ENCODE measurements at places on chromosomes 5 and 9.

DNA sequence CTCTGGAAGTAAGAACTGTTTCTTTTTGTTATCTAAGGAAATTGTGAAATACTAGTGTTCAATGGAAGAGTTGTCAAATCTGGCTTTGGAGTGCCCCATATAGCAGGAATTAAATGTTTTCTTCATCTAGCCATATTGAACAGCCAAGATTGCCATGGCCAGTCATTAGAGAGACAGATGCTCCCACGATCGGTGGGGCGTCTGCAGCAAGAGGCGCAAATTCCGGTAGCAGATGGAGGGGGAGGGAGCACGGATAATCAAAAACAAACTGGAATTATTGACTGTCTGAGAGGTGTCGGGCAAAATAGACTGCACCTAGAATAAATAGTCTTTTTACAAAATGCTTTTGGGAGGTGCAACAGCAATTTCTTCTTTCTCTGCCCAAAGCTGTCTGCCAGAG lies 139.1 kb upstream of the FSTL4 start:
- DNase-seq = no peak

DNA sequence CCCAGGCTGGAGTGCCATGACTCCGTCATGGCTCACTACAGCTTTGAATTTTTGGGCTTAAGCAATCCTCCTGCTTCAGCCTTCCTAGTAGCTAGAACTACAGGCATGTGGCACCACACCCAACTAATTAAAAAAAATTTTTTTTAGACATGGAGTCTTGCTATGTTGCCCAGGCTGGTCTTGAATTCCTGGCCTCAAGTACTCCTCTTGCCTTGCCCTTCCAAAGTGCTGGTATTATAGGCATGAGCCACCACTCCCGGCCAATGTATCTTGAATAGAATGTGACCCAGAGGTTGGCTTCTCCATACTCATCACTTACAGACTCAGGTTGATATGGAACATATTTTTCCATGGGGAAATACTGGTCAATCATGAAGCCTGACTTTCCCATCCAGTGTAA lies 51.2 kb upstream of the JAK2 start:
- DNase-seq = no peak

GRCh38 chr9:124302921-124303320 lies 45.2 kb downstream of the NEK6 start:
- no peak for DNase-seq

DNA sequence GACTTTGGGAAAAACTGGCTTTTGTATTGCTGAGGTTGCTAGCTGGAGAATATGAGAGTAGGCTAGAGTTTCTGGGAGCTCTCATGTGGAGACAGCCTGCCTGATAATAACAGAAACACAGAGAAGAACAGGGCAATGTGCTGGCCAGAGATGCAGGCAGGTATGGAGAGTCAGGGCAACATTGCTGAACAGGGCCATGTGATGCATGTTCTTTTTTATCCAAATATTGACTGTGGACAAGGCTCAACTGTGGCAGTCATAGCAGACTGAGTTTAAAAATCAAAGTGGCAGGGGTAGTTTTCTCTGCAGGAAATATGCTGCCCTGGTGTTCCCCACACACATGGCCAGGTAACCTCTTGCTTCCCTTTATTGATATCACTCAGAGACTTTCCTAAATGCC lies 381.1 kb downstream of the RASEF start:
- no peak for DNase-seq
